ENCODE measurements at places on chromosomes 6 and 20.

- DNase-seq: no peak
Observed at GRCh38 chr6:1837826-1838225, 228.1 kb downstream of the FOXC1 start.

DNA sequence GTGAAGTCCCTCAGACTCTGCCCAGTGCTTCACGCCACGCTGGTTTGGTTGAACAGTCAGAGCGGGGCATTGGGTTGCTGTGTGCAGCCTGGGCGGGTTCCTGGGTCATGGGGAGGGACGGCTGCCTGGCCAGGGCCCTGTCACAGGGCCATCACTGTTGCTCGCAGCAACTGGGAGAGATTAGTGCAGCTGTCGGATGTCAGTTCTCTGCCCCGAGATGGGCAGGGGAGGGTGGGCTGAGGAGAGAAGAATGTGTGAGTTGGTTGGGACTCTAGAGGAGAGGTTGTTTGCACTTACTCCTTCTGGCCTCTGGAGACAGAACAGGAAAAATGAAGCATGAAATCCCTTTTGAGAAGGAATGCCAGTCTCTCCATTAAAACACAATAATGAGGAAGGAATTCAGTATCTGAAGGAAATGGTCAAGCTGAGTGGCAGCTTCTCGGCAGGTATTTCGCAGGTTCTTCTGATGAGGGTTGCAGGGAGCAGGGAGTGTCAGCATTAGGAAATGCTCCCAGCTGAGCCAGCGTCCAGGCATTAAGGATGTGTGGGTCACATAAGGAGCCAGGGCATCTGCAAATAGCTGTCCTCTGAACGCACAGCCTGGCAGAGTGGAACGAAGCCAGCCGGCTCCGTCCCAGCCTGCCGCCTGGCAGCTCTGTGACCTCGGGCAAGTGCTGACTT lies 95.9 kb downstream of the SSR1 start:
- no peak for DNase-seq

DNA sequence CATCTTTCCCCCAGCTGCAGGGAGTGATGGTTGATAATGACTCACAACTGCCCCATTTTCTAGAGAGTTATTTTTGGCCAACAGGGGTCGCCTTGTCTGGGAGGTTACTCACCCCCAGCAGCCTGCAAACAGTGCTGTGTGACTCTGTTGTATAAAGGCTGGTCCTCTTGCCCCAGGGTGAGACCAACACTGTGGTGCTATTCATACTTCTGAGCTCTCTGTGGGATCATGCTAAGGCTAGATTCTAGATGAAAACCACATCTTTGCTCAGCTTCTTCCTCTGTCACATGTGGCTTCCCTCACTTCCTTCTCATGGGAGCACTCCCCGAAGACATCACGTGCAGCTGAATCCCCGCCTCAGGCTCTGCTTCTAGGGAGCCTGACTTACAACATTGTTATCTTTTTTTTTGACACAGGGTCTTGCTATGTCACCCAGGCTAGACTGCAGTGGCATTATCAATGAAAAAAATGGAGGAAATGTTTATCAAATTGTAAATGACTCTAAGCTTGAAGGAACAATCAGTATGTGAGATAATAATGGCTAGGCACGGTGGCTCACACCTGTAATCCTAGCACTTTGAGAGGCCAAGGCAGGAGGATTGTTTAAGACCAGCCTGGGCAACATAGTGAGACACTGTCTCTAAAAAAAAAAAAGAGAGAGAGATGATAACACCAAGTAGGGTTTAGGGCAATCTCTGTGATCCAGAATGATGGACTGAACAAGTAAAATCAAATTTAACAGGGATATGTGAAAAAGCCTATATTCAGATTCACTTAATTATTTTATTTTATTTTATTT lies 55.7 kb upstream of the SLC23A2 start:
- peak; percentile 65 for DNase-seq

- DNase-seq: no peak
Observed at GRCh38 chr20:10795286-10796026, 121.7 kb upstream of the JAG1 start.

DNA sequence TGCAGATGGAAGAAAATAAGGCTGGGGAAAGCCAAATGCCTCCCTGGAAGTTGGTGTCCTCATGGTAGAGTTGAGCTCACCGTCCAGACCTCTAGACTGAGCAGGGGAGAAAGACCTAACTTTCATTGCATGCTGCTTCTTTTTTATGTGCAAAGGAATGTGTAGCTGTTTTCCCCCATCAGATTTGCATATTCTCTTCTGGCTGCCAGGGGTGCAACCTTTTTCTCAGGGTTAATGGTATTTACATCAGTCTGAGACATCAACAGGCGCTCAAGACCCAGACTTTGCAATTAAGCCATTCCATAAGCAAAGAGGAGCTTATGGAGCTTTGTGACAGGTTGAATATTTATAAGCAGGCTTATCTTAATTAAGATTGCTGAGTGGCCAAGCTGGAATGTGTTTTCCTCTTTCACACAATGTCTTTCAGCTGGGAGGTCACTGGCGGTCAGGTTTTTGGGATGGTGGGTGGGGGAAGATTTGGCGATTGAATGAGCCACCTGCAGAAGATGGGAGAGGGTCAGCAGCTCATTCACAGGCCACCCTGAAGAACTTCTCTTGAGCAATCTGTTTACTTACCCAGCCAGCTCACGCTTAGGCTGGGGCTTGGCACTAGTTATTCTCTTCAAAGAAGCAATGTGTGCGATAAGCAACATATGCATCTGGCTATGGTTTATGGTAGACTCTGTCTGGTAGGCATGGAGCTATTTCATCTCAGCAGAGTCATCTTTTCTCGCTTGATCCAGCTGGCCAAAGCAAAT lies 88.6 kb downstream of the SCP2D1 start:
- DNase-seq: no peak

GRCh38 chr20:48904566-48905296 lies 16.8 kb upstream of the ARFGEF2 start:
- peak; percentile 79 for DNase-seq

GRCh38 chr6:54157405-54157804 lies 46.2 kb downstream of the MLIP start:
- no peak for DNase-seq

DNA sequence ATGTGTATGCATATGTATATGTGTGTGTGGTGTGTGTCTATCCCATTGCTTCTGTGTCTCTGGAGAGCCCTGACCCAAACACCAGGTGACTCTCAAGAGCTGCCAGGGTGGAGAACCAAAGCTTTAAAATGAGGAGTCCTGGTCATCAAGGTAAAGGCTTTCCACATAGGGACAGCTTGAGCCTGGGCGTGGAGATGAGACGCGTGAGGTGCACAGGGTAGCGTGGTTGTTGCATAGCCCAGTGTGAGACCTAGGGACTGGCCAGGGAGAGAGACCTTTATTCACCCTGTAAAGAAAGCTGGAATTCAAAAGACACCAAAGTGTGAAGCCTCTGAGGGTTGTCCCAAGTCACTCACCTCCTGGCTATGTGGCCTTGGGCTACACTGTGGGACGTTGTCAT lies 149.1 kb downstream of the SYCP2 start:
- no peak for DNase-seq

- no peak for DNase-seq
Observed at GRCh38 chr20:20691477-20692235, 20.8 kb downstream of the RALGAPA2 start.

DNA sequence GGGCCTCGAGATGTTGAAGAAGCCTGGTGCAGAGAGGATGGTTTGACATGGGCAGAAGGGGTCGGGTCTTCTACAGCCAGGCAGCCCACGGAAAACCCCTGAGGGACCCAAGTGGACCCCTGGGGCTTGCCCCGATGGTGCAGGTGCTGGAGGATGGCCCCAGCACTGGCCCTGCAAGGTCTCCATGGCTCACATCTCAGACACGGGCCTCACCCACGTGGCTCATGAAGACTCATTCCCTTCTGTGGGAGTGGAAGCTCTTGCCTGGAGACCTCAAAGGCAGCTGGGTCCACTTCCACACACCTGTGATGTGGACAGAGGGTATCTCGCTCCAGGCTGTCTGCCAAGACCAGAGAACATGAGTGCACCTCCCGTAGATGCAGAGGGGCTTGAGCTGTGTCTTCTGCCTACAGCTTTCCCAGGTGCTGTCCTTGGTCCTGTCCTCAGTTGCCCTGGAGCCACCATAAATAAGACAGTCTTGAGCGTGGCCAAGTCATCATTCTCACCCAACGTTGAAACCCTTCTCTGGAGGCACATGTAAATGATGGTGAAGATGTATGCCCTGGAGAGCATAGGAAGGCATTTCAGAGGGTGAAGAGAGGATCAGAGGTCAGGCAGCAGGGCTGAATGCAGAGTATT lies 108.0 kb downstream of the SYNDIG1 start:
- peak; percentile 6 for DNase-seq

DNA sequence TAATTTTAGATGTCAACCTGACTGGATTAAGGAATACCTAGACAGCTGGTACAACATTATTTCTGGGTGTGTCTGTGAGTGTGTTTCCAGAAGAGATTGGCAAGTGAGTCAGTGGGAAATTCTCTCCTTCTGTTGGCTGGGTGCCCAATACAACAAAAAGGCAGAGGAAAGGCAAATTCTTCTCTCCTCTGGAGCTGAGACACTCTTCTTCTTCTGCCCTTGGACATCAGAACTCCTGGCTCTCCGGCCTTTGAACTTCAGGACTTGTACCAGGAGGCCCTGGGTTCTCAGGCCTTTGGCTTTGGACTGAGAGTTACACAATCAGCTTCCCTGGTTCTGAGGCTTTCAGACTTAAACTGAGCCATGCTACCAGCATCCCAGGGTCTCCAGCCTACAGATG lies 7.8 kb upstream of the BTN3A1 start:
- peak; percentile 82 for DNase-seq

- peak; percentile 77 for DNase-seq
Observed at GRCh38 chr20:8932192-8933165, 136.4 kb upstream of the PLCB4 start.

- DNase-seq: peak; percentile 89
Observed at GRCh38 chr6:126033696-126034095, 47.4 kb downstream of the TRMT11 start.

Measured in GM23248 (cell line).